ENCODE measurements at places on chromosomes 2 and 18.

- no peak overlapping the region for H3K27ac ChIP-seq
- peaks cover 3% of the 10 kb centered on the region for H3K27me3 ChIP-seq
- H3K4me1 ChIP-seq = no peaks in the 10 kb centered on the region
- no peaks in the 10 kb centered on the region for H3K36me3 ChIP-seq
- DNase-seq = no peak
These were observed 11.3 kb downstream of the MC5R start for GRCh38 chr18:13835202-13835601.

- peak overlapping the region; percentile 53 for H3K27ac ChIP-seq
- no peak for DNase-seq
- peaks cover 79% of the 10 kb centered on the region for H3K36me3 ChIP-seq
- H3K27me3 ChIP-seq = no peaks in the 10 kb centered on the region
- no peak overlapping the region for H3K4me3 ChIP-seq
These were observed 114.7 kb downstream of the CSRNP3 start for GRCh38 chr2:165584126-165584654.

DNA sequence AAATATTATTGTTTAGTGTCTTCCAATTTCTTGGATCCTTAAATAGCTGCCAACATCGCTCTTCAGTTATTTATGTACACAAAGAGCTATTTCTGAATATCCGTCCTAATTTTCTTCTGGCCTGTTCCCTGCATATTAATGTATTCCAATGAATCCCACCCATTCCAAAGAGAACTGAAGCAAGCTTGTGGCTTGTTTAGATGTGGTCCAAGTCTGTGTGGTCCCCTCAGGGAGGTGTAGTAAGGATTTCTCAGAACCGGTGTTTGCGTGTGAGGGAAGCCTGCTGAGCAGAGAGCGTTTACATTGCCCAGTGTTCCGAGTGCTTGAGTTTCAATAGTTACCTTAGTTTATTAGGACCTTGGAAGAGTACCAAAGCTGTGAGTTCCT lies 25.1 kb upstream of the IL1R1 start:
- no peaks in the 10 kb centered on the region for H3K36me3 ChIP-seq
- H3K4me3 ChIP-seq = no peak overlapping the region
- no peak for DNase-seq
- peaks cover 43% of the 10 kb centered on the region for H3K4me1 ChIP-seq

DNA sequence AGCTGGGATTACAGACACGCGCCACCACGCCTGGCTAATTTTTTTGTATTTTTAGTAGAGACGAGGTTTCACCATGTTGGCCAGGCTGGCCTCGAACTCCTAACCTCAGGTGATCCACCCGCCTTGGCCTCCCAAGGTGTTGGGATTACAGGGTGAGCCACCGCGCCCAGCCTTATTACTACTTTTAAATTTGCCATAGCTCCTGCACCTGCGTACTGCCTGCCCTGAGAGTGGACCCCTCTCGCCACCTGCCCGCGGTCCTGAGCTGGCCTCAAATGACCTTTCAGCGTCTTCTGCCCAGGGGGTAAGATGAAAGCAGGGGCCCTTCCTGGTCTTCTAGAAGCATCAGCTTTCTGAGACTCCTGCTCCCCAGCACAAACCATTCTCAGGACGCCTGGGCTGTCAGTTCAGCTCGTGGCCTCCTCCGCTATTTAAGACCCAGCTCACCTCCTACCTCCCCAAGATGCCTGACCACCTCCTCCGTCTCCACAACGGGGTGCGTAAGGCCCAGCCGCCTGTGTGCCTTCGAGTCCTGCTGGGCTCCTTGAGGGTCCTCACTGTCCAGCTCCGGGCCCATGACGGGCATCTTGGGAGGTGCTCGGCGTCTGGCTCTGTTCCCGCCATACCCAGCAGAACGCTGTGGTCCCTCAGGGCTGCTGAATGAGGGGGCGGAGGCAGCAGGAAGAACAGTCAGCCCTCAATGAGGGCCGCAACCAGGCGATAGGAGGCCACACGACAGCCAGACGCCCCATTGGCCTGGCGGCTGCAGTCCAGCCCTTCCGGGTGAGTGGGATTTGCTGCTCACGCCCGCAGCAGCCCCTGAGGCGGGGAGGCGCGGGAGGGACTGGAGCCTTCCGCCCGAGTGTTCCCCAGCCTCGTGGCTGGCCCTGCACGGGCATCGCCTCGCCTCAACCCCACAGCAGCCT lies 266.6 kb downstream of the TFCP2L1 start:
- H3K36me3 ChIP-seq = peaks cover 8% of the 10 kb centered on the region
- H3K27ac ChIP-seq = no peak overlapping the region
- H3K4me1 ChIP-seq = peaks cover 36% of the 10 kb centered on the region
- DNase-seq = peak; percentile 25
- H3K4me3 ChIP-seq = no peak overlapping the region
- peaks cover 37% of the 10 kb centered on the region for H3K27me3 ChIP-seq

DNA sequence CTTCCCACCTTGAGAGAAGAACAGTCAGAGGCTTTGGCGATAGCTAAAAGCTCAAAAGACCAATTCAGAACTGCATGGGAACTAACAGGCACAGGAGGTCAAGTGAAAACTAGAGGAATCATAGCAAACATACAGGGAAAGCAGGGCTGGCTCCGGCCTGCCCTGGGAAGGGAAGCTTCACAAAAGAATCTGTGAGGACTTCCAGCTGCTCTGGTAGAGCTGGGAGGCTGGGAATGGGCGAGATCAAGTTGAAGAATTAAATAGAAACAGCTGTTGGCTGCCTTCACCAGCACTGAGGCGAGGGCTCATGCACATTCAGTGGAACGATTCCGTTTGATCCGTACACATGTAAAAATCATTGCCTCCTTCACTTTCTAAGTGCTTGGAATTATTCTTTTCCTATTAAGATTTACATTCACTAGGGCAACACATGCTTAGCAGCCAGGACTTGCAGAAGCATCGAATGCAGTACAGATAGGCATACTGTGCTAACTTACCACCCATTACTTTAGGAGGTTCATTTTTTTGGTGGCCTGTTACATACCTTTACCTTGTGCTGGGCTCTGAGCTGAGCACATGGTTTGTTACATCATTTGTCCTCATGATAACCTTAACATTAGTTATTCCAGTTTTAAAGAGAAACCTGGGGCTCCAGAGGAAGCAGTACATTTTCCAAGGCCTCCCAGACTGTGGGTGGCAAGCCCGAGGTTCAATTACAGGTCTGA lies 125.4 kb upstream of the RNF152 start:
- DNase-seq = no peak
- no peaks in the 10 kb centered on the region for H3K27me3 ChIP-seq
- no peak overlapping the region for H3K27ac ChIP-seq

GRCh38 chr18:27164905-27165304 lies 20.2 kb downstream of the CHST9 start:
- peaks cover 4% of the 10 kb centered on the region for H3K36me3 ChIP-seq
- DNase-seq = no peak
- H3K4me3 ChIP-seq = no peak overlapping the region
- no peaks in the 10 kb centered on the region for H3K4me1 ChIP-seq

DNA sequence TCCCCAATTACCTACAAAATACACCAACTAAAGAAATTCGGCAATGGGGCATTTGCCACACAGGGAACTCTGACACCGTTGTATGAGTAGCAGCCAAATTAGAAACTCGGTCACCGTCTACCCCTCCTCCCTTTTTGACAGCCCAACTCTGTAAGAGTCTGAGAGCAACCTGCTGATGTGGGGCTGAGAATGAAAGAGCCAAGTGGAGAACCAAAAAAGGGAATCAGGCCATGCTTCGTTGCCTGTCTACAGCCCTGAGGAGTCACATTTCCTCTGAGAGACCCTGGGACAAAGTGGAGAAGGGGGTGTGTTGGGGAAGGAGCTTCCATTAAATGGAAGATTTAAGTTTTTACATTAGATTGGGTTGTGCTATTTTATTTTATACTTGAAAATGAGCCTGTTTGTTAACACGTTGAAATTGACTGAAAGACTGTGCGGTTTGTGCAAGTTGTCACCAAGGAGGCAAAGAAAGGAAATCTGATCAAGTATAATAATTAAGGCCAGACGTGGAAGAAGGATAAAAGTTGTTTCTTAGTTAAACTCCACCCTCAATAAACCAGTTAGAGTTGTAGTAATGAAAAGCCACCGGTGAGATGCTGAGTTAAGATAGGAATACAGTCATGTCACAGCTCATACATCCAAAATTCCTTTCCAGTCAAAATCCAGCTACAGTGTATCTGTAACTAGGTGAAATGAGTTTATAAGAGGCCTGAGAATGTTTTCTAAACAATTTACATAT lies 131.7 kb upstream of the CREB1 start:
- peak overlapping the region; percentile 65 for H3K27ac ChIP-seq
- H3K4me3 ChIP-seq = peak overlapping the region; percentile 6
- H3K36me3 ChIP-seq = no peaks in the 10 kb centered on the region

DNA sequence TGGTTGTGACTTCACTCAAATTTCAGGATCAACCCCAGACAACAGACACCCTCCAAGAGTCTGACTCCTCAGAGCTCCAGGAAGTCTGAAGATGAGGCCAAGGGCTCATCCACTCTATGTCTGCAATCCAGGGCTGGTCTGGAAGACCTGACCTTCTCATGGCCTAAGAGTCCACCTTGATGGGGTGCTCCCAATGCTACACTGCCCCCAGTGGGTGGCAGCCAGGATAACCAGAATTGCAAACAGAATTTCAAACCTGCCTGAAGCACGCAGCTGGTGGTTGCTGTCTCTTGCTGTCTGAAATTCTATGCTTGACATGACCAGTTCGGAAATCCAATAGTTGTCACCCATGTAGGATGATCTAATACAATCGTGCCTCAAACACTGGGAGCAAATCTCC lies 96.0 kb downstream of the UXS1 start:
- DNase-seq = peak; percentile 19
- peaks cover 51% of the 10 kb centered on the region for H3K4me1 ChIP-seq
- peak overlapping the region; percentile 32 for H3K27ac ChIP-seq
- no peak overlapping the region for H3K4me3 ChIP-seq

- H3K4me3 ChIP-seq = peak overlapping the region; percentile 50
- H3K4me1 ChIP-seq = peaks cover 40% of the 10 kb centered on the region
- H3K27me3 ChIP-seq = peaks cover 6% of the 10 kb centered on the region
- H3K27ac ChIP-seq = peak overlapping the region; percentile 76
- DNase-seq = peak; percentile 24
These were observed 67.2 kb downstream of the MCFD2 start for GRCh38 chr2:46848447-46848846.

DNA sequence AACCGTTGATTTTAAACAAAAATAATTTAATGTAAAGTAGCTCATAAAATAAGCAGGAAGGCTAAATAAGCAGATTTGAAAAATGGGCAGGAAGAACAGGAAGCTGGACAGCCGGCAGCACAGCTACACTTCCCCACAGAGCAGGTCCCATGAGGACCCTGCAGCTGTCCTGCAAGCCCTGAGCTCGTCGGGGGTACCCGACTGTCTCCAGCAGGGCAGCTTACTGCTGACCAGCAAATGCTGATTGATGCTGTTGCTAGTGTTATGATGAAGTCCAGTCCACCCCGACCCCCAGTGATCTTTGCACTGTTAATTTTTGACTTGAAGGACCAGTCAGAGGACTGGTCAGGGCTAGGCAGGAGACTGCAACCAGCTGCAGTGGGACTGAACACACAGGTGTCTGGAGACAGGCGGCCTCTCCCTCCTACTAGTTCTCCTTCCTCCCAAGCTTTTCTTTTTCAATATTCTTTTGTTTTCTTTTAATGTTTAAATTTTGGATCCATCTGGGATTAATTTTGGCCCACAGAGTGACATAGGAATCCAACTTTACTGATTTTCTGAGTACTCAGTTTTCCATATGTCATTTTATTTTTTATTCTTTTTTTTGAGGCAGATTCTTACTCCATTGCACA lies 27.7 kb downstream of the POLE4 start:
- H3K27me3 ChIP-seq = peaks cover 5% of the 10 kb centered on the region
- H3K27ac ChIP-seq = no peak overlapping the region
- no peaks in the 10 kb centered on the region for H3K36me3 ChIP-seq
- DNase-seq = no peak

DNA sequence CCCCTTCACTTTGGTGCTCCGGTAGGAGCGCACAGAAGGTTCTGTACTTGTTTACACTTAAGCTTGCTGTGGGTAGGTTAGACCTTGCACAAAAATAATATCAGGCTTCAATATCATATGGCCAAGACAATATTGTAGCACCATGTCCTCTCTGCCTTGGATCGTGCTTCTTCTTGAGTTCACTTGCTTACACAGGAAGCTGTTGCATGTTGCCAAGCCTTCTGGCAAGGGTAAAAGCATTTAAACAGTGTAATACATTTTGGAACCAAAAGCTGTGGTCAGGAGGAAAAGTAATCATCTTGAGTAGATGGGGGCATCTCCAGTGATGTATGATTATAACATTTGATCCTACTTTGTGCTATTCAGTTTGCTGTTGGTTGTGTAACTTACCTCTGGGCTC lies 197.5 kb downstream of the LTBP1 start:
- H3K4me1 ChIP-seq = peaks cover 27% of the 10 kb centered on the region
- no peak for DNase-seq
- no peak overlapping the region for H3K27ac ChIP-seq
- no peak overlapping the region for H3K4me3 ChIP-seq
- peaks cover 30% of the 10 kb centered on the region for H3K36me3 ChIP-seq
- no peaks in the 10 kb centered on the region for H3K27me3 ChIP-seq

DNA sequence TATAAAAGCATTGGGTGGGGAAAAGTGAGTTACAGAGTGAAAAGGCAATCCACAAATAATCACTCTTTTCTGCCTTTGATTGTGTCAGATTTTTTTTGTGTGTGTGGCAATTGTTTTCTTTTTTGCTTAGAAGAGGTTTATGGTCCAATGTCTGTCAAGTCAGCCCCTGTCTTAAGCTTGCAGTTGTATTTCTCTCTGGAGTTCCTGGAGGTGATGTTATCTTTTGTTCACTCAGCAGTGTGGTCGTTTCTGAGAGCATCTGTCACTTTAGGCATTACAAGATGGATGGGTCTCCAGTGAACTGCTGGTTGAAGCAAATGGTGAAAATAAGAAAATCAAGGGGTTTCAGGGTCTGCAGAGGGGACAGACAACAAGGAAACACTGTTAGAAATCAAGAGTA lies 121.3 kb downstream of the GREB1L start:
- H3K27ac ChIP-seq = no peak overlapping the region
- DNase-seq = no peak
- H3K27me3 ChIP-seq = no peaks in the 10 kb centered on the region
- peaks cover 7% of the 10 kb centered on the region for H3K4me1 ChIP-seq
- no peak overlapping the region for H3K4me3 ChIP-seq
- H3K36me3 ChIP-seq = peaks cover 6% of the 10 kb centered on the region

- H3K27ac ChIP-seq = no peak overlapping the region
- no peaks in the 10 kb centered on the region for H3K36me3 ChIP-seq
- DNase-seq = no peak
- H3K4me3 ChIP-seq = no peak overlapping the region
- H3K4me1 ChIP-seq = peaks cover 2% of the 10 kb centered on the region
These were observed 427.3 kb downstream of the GALR1 start for GRCh38 chr18:77676910-77677309.

DNA sequence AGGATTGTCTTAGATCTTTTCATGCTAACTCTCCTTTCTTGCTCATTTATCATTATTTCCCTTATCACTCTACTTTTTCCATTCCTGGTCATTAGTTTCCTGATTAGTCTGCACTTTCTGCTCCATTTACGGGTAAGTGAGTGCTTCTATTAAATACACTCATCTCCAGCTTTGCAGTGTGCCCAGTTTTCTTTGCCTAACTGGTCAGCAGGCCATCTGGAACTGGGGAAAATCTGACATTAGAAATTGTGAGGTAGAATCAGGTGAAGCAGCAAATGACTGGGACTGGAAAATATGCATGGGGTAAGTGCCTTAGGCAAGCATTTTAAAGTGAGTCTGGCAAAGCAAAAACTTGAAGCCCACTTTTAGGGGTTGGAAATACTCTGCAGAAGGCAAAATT lies 29.2 kb downstream of the G6PC2 start:
- H3K27me3 ChIP-seq = peaks cover 6% of the 10 kb centered on the region
- no peak overlapping the region for H3K27ac ChIP-seq

- H3K4me1 ChIP-seq = no peaks in the 10 kb centered on the region
- no peak overlapping the region for H3K4me3 ChIP-seq
- H3K27ac ChIP-seq = no peak overlapping the region
- H3K27me3 ChIP-seq = peaks cover 7% of the 10 kb centered on the region
- peaks cover under 1% of the 10 kb centered on the region for H3K36me3 ChIP-seq
These were observed 606.4 kb downstream of the RNF144A start for GRCh38 chr2:7523481-7524120.

Measured in nephron progenitor cell (in vitro differentiated cells).